ENCODE measurements at places on chromosomes 3 and 15. TPM values are rescaled to one million over a fixed set of nuclear protein-coding genes. Genes with fewer than 3 reads are reported as not detected.

Gene PCNP
- 111 TPM for total RNA-seq

Gene IQCB1
- 20.0 TPM for total RNA-seq

Gene AADACL2
- total RNA-seq, result not detected

Gene NR2F2
- total RNA-seq, result 7.0 TPM

Gene ITGA11
- 0.98 TPM for total RNA-seq

Gene TM2D3
- 49.0 TPM for total RNA-seq

Gene DOCK3
- total RNA-seq, result 25.7 TPM

Gene SLC24A5
- total RNA-seq, result 0.58 TPM

Gene WDR53
- 8.0 TPM for total RNA-seq

DNA sequence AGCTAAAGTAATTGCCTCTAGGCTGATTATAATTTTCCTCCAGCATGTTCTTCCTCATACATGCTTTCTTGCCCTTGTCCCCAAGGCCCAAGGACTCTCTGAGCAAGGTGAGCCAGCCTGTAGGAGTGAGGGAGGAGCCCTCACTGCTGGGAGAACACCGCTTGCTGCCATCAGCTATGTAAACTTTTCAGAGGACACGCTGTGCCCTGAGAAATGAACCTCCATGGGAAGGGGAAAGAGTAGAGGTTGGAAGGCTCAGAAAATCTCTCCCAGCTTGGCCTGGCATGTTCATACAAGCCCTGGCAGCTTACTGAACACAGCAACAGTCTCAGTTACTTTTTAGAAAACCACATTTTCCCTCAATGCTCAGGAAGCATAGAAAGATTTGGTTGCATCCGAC lies 103.0 kb upstream of the SLC24A5 start:
- ATAC-seq, result no peak

DNA sequence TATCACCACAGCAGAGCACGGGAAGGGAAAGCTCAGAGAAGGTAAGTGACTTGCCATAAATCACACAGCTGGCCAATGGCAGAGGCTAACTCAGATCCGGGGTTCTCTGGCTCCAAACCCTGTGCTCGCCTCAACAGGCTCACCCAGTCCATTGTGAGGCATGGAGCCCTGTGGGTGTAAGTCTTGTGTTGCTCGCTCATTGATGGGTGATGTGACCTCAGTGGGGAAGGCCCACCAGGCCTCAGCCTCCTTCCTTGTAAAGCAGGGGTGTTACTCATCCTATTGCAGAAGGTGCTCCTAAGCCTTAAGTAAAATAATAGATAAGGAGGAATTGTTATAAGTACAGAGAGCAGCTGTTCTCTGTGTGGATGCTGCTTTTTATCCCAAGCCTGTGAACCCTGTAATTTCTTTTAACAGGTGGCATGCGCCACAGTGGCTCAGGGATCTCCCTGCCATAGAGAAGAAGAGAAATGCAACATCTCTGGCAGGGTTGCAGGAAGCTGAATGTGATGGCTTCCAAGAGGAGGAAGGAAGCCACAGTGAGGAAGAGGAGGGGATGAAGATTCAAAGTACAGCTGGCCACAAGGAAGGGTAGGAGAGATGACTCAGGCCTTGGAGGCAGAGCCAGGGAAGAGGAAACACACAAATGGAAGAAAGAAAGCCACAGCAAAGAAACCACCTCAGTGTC lies 30.9 kb upstream of the SPSB4 start:
- no peak for ATAC-seq

DNA sequence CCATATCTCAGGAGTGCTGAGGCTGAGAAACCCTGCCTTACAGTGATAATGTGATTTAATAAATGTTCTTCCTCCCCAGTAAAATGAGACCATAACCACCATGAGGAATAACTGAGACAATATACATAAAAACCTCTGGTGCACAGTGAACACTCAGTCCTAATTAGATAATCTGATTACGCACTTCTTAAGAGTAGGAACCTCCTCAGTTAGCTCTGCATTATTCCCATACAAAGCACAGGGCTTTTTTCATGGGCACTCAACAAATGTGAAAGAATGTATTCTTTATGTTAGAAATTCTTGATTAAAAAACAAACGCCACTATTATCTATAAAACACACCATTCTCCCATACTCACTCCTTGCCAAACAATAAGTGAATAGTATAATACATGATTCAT lies 97.0 kb downstream of the TNIK start:
- ATAC-seq, result no peak

DNA sequence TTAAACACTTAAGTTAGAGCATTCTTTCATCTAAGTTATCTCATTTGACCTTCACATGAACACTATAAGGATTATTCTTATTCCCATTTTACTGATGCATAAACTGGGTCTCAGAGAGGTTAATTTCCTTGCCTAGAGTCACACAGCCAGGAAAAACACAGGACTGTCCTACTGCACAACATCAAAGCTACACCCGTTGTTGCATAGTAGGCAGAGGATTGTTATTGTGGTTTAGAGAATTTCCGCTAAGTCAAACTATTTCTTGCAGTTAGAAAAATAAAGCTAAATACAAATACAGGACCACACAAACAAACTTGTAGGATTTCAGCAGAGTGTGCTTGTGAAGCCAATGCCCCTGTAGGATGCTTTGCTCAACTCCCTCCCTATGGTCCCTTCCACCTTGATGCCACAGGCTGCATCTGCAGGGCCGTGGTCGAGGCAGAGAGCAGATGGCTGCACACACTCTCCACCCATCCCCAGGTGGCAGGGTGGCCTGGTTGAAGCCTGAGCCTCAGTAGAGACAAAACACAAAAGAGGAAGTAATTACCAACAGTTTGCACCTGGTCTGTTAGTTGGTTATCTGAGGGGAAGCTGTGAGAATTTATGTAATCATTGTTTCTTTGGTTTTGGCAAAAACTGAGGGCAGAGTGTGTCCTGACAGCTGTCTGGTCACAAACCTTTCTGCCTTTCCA lies 41.1 kb upstream of the SKOR1 start:
- ATAC-seq, result no peak

DNA sequence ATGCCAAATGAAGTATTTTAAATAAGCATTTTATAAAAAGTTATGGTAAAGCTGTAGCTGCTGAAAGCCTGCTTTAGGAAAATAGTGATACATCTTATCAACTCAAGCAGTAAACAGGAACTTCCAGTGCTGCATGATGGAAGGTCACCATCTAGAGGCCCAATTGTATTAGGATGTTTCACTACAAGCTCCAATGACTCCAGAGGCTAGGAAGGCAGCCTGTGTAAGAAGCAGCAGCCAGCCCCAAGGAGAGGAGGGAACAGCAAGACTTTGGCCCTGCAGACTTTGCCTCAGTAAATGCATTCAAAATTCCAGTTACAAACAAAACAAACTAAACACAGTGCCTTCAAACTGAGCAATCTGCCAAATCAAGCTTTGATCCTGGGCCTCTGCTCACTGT lies 32.1 kb downstream of the ILDR1 start:
- peak; percentile 57 for ATAC-seq

- ATAC-seq, result peak; percentile 88
These were observed 325.4 kb downstream of the FOXP1 start for GRCh38 chr3:71258116-71258515.

DNA sequence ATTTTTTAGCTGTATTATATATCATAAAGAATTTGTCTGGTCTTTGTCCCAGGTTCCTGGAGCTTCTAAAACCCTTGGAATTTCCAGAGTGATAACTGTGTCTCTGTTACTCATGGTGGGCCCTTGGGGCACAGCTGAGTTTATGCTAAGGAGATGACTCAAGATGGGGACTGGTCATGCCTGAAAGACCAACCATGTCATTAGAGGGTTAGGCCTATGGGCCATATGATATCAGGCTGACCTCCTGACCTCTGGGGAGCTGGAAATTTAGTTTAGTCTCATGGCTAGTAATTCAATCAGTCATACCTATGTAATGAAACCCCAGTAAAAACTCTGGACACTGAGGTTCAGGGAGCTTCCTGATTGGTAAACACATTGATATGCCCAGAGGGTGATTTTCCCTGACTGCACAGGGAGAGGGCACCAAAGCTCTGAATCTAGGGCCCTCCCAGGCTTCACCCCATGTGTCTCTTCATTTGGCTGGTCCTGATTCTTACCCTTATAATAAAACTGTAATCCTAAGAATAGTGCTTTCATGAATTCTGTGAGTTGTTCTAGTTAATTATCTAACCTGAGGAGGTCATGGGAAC lies 69.6 kb downstream of the EEFSEC start:
- peak; percentile 35 for ATAC-seq

GRCh38 chr3:132135628-132136333 lies 101.0 kb upstream of the CPNE4 start:
- peak; percentile 68 for ATAC-seq

DNA sequence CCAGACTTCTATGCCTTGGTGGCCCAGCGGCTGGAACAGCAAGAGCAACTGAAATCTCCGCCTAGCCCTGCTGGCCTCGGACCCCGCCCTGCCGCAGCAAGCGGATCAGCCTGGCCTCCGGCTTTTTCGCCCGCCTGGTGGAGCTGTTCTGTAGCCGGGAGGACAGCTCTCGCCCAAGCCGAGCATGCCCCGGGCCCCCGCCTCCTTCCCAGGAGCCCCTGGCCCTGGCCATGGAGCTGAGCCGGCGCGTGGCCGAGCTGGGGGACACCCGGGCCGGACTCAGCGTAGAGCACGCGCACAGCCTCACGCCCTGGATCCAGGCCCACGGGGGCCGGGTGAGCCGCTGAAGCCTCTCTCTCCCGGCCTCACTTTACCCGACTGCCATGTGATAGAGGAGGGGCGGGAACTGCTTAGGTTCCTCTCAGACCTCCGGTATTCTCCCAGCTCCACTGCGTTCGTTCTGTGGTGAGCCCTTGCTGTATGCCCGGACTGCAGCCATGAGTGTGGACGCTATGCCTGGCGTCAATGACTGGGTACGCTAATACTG lies 24.1 kb upstream of the MRPL3 start:
- ATAC-seq, result peak; percentile 66

GRCh38 chr3:171444001-171444690 lies 16.1 kb downstream of the TNIK start:
- no peak for ATAC-seq

- ATAC-seq, result no peak
These were observed 20.0 kb downstream of the RIOX2 start for GRCh38 chr3:97952280-97952679.

DNA sequence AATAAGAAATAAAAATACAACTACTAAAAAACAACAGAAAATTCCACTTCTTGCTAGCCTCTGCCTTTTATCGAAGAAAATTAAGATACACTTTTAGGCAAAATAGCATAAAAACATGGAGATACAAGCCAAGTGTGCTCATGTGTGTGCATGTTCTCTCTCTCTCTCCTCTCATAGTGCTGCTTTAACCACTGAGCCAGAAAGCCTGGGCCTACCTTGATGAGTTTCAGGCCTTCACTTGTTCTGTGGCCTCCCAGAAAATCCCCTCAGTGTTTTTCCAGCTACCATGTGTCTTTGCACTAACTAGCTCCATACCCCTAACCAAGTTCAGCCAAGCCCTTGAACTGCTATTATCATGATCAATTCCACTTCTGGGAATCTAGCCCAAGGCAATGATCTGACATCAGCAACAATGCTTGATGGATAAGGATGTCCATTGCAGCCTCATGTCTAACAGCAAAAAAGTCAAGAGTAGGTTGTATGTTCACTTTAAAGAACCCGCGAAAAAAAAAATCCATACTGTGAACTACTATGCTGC lies 18.1 kb downstream of the CYP11A1 start:
- ATAC-seq, result peak; percentile 25

- no peak for ATAC-seq
These were observed 81.4 kb downstream of the CHRD start for GRCh38 chr3:184461219-184461618.

DNA sequence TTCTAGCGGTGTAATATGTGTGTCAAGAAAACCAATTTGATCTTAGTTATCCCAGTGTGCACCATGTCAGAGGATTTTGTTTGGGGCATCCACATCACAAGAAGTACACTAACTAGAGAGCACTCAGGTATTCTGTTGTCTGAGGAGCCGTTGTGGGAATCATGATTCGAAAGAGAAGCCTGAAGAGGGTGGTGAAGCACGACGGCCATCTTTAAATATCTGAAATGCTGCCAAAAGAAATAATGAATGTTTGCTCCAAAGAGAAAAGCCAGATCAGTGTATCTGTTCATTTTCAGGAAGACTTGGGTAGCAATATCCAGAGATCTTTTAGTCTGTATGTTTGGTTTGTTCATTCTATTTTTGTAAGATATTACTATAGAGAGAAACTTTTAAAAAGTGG lies 180.7 kb downstream of the KLHL25 start:
- no peak for ATAC-seq

DNA sequence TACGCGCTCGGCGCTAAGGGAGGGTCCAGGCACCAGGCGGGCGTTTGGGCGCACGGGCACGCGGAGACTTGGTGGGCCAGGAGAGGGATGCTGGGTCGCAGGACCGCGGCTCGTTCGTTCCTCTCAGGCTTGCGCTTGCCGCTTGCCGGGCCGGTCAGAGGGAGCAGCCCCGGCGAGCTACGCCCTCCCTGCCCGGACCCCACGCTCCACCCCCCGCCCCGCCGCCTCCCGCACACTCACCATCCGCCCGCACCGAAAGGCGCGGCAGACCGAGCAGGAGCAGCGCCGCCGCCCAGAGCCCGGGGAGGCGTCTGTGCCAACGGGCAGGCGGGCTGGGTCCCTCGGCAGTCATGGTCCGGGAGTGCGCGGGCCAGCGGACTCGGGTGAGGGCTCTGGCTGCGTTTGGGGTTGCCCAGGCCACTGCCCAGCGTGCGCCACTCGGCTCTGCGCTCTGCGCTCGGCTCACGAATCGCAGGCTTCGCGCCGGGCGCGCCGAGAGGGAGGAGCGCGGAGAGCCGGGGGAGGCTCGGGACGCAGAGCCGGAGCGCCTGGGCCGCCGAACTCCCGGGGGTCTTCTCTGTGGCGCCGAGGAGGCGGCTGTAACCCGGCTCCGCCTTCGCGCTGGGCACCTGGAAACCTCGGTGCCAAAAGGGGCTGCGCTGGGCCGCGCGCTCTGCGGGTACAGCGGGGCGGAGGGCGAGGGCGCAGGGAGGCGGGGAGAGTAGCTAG lies at the start of gene SUSD5:
Gene SUSD5 (minus strand): TSS at position 365 of the 729 bp plus-strand sequence. CDS start 13 bp downstream, at position 352.
- peak; percentile 68 for ATAC-seq

Data from motor neuron (in vitro differentiated cells).